ENCODE measurements at places on chromosomes 13 and 19.
A peak's percentile ranks its signal among the peaks of the same experiment; 100 is the strongest.

DNA sequence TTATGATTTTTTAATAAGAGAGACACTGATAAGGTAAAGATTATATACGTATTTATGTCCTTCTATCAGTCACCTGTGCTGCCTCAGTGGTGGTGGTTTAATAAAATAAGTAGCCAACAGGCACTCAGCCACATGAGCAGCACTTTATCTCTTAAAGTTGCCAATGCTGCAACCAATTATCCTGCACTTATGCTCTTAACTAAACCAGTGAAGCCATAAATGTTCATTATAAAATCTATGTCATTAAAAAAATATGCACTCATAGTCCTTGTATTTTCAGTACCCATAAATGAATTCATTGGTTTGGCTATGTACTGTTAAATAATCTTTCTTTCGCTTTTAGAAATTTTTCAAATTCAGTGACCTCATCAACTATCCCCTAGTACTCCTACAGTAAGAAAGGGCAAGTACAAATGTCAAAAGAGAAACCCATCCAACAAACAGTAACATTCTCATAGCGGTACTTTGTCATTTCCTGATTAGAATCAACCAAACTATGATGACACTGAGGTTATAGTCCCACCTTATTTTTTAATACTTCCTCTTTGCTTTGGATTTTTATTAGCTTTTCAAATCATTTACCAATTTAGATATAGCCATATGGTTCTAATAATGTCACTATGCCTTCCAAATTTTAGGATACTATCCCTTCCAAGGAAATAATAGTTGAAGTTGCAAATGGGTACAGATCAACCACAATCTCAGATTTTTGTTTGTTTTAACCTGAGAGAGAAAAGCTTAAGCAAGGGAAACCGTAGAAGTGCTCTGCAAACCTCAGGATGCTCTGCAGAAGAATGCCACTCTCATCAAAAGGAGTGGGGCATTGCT lies 190.9 kb downstream of the KLF12 start:
- DNase-seq: no peak

DNA sequence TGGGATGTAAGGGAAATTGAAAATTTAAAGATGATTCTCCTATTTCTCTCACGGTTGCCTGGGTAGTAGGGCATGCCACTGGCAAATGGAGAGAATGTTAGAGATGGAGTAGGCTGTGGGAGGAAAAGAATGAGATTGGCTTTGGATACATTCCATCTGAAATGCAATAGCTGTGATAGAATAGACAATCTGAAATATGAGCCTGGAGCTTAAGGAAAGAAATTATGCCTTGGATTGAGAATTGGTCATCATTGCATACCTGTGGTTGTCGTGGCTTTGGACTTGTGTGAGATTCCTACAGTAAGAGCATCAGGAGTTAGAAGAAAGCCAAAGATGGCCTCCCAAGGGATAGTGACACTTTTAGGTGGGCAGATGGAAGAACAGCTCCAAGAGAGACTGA lies 305.1 kb upstream of the SLC10A2 start:
- no peak for DNase-seq

DNA sequence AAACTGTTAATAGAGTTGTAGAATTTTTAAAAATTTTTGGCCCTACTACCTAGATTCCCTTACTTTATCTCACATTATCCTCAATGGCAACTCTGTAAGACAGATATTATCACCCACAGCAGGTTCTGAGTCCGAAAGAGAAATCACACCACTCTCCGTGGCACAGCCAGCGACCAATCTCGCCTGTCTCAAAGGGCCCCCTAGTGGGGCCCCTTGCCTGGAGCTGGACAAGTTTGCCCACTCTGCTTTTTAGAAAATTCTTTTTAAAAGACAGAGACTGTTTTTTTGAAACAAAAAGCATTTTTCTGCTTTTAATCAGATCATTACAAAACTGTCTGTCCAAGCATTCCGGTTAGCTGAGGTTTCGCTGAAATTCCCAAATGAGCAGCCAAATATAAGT lies 21.7 kb downstream of the PHF11 start:
- DNase-seq: no peak

- no peak for DNase-seq
Measured at GRCh38 chr13:101218484-101218883, 197.8 kb downstream of the NALCN start.

- no peak for DNase-seq
Measured at GRCh38 chr13:26742691-26743358, 17.8 kb downstream of the GPR12 start.

DNA sequence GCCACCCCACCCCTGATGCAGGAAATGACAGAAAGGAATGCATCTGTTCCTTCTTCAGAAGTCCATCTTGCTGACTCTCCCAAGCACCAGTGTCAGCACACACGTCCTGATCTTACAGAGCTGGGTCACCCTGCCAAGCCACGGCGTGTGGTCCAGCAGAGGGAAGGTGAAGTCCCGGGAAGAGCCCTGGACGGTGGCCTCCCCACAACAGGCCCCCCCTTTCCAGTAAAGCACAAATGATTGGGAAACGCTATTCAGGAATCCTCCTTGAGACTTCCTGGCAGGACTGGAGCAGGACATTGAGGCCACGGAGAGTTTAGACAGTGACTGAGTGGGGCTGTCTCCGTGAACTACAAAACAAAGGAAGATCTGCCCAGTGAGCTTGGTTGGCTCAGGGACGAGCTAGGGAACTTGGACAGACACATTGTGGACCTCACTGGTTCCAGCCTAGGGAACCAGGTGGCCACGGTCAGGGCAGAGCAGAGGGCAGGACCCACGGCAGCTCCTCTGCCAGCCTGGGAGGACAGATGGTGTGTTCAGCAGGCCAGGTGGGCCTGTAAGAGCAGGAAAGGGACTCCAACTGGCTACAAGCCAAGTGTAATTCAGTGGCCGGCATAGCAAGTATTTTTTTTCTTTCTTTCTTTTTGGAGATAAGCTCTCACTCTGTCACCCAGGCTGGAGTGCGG lies 41.7 kb downstream of the ELL start:
- DNase-seq: peak; percentile 41

DNA sequence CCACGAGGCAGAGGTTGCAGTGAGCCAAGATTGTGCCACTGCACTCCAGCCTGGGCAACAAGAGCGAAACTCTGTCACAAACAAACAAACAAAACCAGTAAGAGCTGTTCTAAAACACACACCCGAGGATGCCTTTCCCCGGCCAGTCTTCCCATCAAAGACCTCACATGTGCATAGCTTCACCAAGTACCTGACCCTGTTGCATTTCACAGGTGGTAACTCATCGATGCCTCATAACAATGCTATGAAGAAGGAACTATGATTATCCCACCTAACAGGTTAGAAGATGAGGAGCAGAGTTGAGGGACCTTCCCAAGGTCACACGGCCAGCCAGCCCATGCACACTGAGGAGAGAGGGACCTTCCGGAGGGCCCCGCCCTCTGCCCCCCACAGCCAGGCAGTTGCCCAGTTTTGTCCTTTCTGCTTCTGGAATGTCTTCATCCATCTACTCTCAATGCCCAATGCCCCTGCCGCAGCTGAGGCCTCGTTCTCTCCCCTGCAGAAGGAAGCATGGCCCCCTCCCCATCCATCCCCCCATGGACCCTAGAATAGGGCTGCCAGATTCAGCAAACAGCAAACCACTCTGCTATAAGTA lies 16.8 kb upstream of the LENG8 start:
- DNase-seq: no peak

GRCh38 chr19:18672606-18673337 lies 10.7 kb upstream of the CRTC1 start:
- DNase-seq: no peak

DNA sequence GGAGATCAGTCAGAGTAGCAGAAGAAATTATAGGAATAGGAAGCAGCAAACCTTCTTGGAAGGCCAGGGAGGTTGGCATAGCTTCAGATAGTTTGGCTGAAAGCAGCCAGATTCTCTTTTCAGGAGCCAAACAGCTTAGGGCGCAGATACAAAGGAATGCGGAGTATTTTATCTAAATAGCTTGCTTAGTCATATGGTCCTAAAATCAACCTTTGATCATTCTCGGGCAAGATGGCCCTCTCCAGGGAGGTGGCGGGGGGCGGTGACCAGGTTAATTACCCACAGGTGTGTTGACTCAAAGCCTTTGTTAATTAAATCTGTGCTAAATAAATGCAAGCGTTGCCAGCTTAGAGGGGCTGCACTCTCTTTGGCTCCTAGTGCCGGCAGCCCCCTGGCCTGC lies 12.5 kb upstream of the NCR1 start:
- DNase-seq: no peak

- DNase-seq: no peak
Measured at GRCh38 chr13:94154367-94154766, 325.1 kb downstream of the DCT start.

- DNase-seq: peak; percentile 59
Measured at GRCh38 chr13:107865643-107866031, 349.7 kb downstream of the LIG4 start.

DNA sequence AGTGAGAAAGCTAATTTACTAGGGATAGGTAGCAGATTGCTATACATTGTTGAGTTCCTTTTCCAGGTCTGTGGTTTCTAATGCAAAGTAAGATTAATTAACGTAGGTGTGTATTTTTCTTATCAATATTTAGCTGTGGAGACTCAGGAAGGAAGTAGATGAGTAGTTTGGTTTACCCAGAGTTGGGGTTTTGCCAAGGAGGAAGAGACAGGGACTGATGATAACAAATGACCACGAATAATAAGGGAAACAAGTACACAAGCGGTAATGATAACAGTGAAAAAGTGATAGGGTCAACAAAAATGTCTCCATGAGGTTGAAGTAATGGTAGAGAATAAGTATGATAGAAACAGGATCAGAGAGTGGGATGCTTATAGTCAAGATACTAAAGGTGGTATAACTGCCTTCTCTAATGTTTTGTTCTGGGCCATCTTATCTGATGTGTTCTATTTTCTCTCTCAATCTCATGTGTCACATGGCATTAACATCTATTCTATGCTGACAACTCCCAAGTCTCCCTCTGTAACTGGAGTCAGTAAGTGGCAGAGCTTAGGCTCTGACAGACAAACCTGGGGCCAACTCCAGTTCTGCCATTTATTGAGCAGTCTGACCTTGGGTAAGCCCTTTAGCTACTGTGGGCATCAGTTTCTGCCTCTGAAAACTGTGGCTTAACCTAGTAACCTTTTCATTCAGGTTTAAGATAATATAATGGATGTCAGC lies 8.8 kb downstream of the OBI1 start:
- no peak for DNase-seq

- DNase-seq: no peak
Measured at GRCh38 chr19:3770136-3770999, 1.7 kb downstream of the RAX2 start.

- DNase-seq: no peak
Measured at GRCh38 chr13:82292334-82292733, 1589.9 kb downstream of the SLITRK1 start.

DNA sequence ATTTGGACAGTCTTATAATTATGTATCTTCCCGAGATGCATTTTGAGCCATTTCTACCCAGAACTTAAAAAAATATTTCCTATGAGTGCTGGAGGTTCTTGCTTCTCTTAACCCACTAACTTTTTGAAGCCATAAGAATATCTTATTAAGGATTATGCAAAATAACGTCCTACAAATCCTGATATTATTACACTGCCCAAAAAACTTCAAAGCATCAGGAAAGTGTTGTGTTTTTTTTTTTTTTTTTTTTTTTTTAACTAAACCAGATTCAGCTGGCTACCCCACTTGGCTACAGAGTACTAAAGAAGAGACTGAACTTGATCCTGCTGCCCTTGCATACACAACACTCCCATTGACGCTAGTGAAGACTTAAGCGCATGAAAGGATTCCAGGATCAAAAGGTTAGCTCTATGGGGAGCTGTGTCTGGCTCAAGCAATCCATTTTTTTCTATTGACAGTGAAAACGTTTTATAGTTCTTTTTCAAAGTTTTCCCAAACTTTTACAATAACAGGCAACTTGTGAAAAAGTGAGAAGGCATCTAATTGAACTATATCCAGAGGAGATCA lies 141.4 kb downstream of the KCNRG start:
- DNase-seq: no peak

- no peak for DNase-seq
Measured at GRCh38 chr13:75049735-75050335, 432.1 kb downstream of the TBC1D4 start.

GRCh38 chr13:110644892-110645521 lies 29.7 kb downstream of the NAXD start:
- DNase-seq: peak; percentile 37

- peak; percentile 95 for DNase-seq
Measured at GRCh38 chr19:58466760-58467589, at the start of gene ZNF324. ZNF324 (plus strand) TSS chr19:58467080; CDS start chr19:58469186, 2,106 bp downstream.

DNA sequence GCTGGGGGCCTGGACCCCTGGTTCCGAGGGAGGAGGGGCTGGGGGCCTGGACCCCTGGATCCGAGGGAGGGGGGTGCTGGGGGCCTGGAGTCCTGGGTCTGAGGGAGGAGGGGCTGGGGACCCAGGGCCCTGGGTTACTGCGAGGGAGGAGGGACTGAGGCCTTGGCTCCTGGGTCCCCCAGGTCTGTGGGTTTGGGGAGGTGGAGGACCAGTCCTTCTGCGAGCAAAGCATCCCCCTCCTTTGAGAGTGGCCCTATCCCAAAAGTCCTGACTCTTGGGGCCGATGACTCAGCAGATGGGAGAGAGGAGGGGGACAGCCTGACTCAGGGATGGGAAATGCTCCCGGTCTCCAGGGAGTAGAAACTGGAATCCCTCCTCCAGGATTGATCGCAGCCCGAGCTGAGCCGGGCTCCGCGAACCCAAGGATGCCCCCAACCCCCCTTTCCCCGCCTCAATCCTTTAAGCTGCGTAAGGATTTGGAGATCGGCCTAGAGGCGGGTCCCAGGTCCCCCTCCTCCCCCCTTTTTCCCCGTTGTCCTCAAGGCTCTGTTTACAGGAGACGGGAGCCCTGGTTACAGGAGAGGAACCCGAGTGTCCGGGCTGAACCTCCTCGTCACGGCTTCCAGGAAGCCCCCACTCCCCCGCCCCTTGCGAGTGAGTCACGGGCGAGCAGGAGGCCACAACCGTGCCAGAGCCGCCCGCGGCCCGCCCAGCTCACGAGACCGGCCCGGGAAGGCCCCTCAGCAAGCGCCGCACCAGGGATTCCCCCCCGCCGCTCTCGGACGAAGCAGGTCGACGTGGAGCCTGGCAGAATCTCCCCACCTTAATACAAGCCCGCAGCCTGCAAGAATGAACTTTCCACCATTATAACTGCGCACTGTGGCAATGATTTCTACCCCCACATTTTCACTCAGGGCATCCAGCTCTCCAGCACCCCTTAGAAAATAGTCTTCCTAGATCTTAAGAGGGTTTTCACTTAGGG lies 3.0 kb upstream of the ZFP36 start:
- no peak for DNase-seq

GRCh38 chr19:41868120-41868988 lies 8.3 kb downstream of the RPS19 start:
- peak; percentile 22 for DNase-seq

GRCh38 chr19:36330216-36330615 lies 48.8 kb downstream of the ZFP14 start:
- DNase-seq: no peak

DNA sequence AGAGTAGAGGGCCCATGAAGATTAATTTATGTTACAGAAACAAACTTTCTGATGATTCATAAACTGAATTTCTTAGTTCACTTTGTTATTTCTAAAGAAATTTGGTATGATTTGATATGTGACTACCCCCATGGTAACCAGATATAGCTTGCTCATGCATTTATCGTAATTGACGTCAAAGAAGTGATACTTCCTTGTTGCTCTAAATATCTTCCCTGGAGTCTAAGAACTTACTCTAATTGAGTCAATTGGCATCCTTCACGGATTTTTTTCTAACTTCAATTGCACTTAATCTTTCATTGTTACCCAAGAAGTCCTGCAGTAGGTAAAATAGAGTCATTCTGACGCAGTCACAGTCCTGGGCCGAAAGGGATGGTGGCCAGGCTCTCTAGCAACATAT lies 240.9 kb downstream of the GPC5 start:
- no peak for DNase-seq

GRCh38 chr13:109868578-109869311 lies 82.4 kb upstream of the IRS2 start:
- no peak for DNase-seq

Measured in NCI-H345 (cell line).